ENCODE measurements at places on chromosomes 7 and 10.

GRCh38 chr10:88232029-88232895, 350.9 kb downstream of the RNLS start:
- no peak for DNase-seq

GRCh38 chr7:127706766-127707165, 54.8 kb downstream of the SND1 start:
- no peak for DNase-seq

- no peak for DNase-seq
Measured at GRCh38 chr7:94908323-94909178, 1.2 kb downstream of the PPP1R9A start.

- no peak for DNase-seq
Measured at GRCh38 chr7:51335057-51335456, 18.4 kb upstream of the COBL start.

- no peak for DNase-seq
Measured at GRCh38 chr10:43851030-43851429, 202.3 kb upstream of the ZNF32 start.

DNA sequence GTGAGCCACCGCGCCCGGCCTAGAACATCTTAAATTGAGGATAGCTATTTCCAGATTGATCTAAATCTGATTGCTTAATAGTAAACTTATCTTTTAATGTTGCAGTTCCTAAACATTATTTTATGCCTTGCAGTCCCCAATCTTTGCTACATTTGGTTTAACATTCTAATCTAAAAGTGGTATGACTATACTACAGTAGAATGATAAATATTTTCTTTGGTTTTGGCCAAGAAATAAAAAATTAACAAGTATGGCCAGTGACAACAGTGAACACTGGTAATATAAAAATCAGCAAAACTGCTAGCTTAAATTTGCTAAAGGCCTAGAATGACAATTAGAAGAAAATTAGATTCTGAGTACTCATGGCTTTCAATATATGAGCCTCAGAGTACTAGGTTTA, 73.5 kb downstream of the CDK6 start:
- no peak for DNase-seq

GRCh38 chr10:45376371-45376801, 2.4 kb downstream of the ALOX5 start:
- no peak for DNase-seq

GRCh38 chr7:89072081-89072480, 276.5 kb upstream of the TEX47 start:
- DNase-seq, result no peak

GRCh38 chr10:109932391-109932790, 9.1 kb upstream of the XPNPEP1 start:
- no peak for DNase-seq

GRCh38 chr10:42781893-42782445, 626 bp upstream of the BMS1 start:
- no peak for DNase-seq

DNA sequence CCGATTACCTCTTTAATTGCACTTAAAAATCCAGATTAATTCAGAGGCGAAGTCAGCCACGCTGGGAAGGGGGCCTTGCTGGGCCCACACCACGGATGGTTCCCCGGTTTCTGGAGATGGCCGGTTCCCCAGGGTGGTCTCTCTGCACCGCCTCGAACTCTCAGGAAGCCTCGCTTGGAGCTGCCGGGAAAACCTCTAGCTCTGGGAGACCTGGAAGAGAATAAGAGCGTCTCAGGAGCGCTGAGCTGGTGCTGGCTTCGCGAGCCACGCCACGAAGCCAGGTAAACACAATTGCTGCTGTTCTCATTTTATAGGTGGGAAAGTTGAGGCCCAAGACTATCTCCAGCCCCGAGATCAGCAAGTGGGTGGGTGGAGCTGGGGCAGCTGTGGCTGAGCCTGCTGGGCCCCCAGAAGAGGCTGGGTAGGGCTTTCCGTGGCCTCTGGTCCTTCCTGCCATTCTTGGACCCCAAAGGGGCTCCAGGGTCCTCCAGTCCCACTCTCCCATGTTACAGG, 110.4 kb downstream of the MICALL2 start:
- DNase-seq, result no peak

- DNase-seq, result no peak
Measured at GRCh38 chr10:76509446-76509845, 1078.0 kb downstream of the LRMDA start.

DNA sequence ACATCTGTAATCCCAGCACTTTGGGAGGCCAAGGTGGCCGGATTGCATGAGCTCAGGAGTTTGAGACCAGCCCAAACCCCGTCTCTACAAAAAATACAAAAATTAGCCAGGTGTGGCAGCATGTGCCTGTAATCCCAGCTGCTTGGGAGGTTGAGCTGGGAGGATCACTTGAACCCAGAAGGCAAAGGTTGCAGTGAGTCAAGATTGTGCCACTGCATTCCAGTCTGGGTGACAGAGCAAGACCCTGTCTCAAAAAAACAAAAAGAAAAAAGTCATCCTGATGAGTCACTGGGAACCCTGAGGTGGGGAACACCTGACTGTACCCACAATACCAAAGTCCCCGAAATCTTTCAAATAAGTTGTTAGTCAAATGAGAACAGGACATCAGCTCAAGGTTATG, 80.0 kb downstream of the NEBL start:
- no peak for DNase-seq

DNA sequence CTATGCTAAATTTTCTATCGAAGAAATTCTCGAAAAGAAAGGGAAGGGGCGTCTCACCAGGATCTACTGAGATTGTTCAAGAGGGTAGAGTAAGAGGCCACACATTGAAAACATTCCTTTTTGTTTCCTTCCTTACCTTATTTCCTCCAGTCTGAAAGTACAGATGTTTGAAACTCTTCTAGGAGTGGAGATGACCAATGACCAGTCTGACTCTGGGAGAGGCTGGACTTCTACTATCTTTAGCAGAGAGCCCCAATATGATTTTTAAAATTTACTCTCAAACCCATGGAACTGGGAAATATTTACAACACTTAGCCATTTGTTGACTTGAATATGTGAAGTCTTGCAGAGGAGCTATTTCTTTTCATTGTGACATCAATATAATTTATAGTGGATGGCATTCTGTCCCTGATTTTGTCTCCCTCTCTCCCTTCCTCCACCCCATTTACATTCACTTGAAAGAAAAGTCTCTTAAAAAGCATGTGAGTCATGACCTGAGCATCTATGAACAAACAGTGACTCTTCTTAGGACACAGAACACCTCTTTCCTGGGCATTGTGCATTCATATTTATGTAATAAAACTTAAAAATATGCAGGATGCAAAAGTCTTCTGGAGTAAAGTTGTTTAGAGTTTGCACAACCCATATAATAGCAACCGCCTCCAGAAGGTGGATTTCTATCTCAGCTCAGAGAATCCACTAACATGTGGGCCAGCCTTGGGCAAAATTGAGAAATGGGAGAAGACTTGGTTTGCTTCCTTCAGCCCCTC, 31.2 kb upstream of the BMPER start:
- DNase-seq, result no peak

GRCh38 chr10:131870411-131870810, 30.4 kb upstream of the PPP2R2D start:
- DNase-seq, result no peak

GRCh38 chr7:127844165-127844564, 187.1 kb downstream of the LRRC4 start:
- DNase-seq, result no peak

GRCh38 chr10:79153745-79154144, 85.0 kb downstream of the ZMIZ1 start:
- DNase-seq, result no peak

DNA sequence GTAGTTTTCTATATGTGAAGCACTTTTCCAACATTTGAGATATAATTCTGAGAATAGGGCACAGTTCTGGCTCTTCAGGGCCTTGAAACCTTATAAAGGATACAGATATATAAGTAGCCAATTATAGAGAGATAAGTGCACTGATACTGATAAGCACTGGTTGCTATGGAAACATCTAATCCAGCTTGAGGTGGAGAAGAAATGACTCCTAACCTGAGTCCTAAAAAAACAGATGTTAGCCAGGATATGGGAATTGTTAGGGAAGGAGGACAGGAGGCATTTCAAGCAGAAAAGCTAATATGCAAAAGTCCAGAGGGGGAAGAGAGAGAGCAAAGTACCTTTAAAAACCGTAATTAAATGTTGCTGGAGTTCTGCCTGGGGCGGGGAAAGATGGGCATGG, 30.8 kb downstream of the STRIP2 start:
- DNase-seq, result no peak

GRCh38 chr7:98764946-98765345, 104.9 kb downstream of the TMEM130 start:
- no peak for DNase-seq

GRCh38 chr10:11638055-11638698, 26.7 kb upstream of the USP6NL start:
- no peak for DNase-seq

GRCh38 chr10:49025347-49025983, 85.8 kb upstream of the LRRC18 start:
- no peak for DNase-seq

- DNase-seq, result peak; percentile 66
Measured at GRCh38 chr10:87504640-87505365, at the start of gene MINPP1. TSS of gene MINPP1 (plus strand) at chr10:87504893. CDS start at chr10:87504916, 23 bp downstream.

DNA sequence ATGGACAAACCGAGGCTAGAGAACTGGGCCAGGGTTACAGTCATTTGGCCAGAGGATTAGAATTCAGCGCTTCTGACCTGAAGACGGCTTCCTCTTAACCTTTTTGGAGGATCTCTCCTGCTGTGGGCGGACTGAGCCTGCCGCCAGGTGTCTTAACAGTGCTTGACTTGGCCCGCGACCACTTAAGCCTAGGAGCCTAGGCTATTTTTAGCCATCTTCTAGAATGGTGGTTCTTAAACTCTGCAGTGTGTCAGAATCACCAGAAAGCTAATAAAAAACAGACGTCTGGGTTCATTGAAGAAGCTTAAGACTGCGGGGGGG, 722 bp downstream of the MDH2 start:
- DNase-seq, result no peak

DNA sequence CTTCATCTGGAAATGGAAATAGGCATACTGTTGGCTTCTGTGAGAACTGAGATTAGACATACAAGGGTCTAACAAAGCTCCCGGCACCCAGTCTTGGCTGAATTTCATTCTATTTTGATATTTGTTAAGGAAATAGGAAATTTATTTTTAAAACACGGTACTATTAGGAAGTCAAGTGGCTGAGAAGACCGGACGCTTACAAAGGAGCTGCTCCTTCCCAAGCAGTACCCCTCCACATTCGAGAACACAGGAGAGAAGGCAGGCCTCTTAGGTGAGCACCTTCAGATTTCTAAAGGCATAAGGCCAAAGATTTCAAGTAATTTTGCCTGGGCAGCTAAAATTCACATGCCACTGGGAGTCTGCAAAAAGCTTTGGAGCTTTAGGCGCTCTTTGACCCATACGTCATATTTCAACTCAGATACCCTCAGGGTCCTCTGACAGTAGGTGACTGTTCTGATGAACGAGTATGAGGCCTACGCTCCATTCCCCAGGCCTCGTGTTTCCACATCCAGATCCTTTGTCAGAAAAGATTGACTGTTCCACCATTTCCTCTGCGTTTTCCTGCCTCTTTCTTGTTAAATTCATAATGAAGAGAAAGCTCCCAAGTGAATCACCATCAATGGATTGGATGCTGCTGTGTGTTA, 17.3 kb downstream of the TRIL start:
- no peak for DNase-seq

All from activated gamma-delta T cell treated with anti-CD3 and anti-CD28 coated beads, Interleukin-2, amount 50 U/mL, for 16 hours (primary cell).